Posterior cingulate gyrus (tissue), 11 donors: ENCODE measurements at places on chromosomes 7 and 10.

GRCh38 chr7:117963264-117964197 lies 90.3 kb upstream of the CTTNBP2 start:
- no peak for DNase-seq

GRCh38 chr7:38373155-38373554 lies 99.7 kb upstream of the TARP start:
- no peak for DNase-seq

- no peak for DNase-seq
Observed at GRCh38 chr10:120988751-120989150, 137.6 kb downstream of the WDR11 start.

- no peak for DNase-seq
Observed at GRCh38 chr10:112819231-112819630, 130.8 kb upstream of the TCF7L2 start.

GRCh38 chr7:4109481-4110110 lies 572.5 kb upstream of the FOXK1 start:
- no peak for DNase-seq

DNA sequence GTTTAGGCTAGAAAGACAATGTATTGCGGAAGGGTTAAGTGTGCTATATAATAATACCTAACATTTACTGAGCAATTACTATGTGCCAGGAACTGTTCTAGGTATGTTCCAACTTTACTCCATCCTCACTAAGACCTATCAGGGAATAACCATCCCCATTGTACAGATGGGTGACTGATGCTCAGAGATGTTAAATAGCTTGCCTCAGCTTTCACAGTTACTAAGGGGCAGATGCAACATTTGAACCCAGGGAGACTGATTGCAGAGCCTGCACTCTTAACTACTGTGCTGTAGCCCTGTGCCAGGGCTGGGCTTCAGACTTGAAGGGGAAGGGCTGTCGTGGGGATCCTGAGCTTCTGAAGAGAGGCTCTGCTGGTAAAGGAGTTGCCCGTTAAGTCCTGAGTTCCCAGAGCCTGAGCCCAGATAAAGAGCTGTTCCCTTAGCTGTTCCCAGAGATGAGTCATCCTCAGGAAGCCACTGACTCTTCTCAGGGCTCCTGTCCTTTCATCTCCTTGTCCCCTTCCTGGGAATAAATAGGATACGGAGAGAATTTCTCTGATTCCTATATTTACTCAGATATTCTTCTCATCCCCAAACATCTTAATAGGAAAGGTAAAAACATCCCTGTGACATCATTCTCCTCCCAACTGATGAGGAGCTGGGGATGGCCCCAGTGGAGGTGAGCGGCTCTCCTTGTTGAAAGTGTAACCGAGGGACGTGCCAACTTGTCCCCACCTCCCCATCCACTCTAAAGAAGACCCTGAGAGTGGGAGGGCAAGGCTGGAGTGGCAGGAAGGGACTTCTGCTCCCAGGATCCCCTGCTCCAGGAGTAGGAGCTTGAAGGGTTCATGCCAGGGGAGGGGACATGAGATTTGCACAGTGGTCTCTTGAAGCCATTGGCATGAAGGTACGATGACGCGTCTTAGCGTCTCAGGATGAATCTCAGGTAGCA lies 28.0 kb upstream of the HABP2 start:
- DNase-seq = no peak

DNA sequence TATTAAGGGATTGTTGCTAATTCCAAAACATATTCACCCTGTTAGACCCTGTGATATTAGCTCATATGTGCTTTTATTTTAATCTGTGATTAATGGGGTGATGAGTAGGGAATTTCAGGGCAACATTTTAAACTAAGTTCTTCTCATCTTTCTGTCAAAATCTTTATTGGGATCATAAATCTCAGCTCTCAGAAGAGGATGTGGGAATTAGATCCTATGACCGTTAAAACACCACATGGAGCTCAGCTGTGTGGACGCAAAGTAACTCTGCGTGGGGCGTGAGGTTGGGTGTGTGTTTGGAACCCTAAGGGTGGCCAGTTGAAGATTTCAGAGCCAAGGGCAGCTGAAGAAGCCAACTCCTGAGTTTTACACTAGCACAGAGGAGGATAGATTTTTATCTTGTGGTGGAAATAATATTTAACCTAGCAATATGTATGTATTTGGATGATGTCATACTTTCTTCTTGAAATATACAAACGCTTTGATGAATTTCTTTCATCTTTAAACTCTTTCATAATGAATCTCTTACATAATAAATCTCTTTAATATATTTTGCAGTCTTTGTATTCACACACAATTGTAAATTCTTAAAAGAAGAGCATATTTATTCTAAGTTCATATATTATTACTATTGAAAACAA lies 64.4 kb downstream of the EPDR1 start:
- no peak for DNase-seq

GRCh38 chr10:58240531-58240930 lies 27.2 kb downstream of the IPMK start:
- DNase-seq = no peak

GRCh38 chr7:21767300-21767900 lies 178.3 kb downstream of the CDCA7L start:
- no peak for DNase-seq

DNA sequence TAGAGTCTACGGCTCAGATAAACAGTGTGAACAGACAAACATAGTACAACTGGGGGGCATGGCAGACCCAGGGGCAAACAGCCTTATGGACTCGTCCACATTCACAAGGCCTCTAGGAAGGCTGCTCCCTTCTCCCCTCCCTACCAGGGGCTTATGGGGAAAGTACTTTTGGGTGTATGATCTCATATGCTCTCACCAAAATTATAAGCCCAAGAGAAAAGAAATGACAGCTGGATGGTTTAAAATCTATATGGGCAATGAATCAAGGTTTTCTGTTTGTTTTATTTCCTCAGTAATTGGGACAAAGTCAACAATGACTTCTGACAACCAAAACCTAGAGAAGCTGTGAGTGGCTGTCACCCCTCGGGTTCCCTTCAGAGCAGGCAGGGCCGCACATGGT lies 144.4 kb downstream of the PKD1L1 start:
- no peak for DNase-seq

DNA sequence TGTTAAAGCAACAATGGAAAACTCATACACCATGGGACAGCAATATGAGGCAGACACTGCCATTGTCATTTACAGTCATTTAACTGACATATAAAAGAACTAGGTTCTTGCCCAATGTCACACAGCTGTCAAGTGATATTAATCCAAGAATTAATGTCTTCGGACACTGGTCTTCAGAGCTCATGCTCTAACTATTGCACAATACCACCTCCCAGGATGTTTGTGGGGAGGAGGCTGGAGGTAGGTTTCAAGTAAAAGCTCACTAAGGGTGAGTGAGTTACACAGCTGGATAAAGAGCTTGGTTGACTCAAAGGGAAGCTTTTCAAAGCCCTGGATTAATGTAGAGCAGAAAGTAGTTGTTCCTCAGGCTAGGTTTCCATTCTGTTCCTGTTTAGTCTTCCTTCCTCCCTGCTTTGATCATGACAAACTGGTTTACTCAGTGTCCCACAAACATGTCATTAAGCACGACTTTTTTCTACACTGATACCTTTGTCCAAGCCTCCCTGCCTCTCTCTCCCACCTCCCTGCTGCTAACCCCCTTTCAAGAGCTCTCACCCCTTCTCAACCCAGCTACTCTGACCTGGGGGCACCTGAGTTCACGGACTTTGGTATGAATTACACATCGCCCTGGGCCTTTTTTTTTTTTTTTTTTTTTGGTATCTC lies 987 bp upstream of the EXOC6 start:
- no peak for DNase-seq

- DNase-seq = no peak
Observed at GRCh38 chr7:147519062-147519461, 1071.5 kb upstream of the C7orf33 start.

DNA sequence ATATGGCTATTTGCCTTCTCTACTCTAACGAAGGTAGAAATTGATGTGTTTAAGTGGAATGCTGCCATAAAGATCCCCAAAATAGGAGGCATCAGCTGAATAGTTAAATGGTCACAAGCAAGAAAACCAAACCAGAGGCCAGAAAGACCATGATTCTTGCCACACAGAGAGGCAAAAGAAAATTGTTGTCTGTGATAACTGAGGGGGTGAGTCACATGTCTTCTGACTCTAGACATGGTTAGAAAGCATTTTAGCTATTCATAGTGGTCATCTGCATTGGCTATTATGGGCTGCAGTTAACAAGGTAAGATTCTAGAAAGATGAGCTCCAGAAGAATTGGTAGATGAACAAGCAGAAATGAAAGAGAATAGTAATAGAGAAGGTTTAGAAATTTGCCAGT lies 361.4 kb upstream of the NPSR1 start:
- no peak for DNase-seq

- no peak for DNase-seq
Observed at GRCh38 chr7:94513565-94513860, 3.9 kb downstream of the CASD1 start.
